Neural crest cell (in vitro differentiated cells): ENCODE measurements at places on chromosomes 2 and 18.

GRCh38 chr2:15795426-15795825 lies 144.9 kb upstream of the MYCN start:
- no peak for DNase-seq
- no peaks in the 10 kb centered on the region for H3K36me3 ChIP-seq
- peaks cover 33% of the 10 kb centered on the region for H3K4me1 ChIP-seq
- H3K4me3 ChIP-seq: no peak overlapping the region

DNA sequence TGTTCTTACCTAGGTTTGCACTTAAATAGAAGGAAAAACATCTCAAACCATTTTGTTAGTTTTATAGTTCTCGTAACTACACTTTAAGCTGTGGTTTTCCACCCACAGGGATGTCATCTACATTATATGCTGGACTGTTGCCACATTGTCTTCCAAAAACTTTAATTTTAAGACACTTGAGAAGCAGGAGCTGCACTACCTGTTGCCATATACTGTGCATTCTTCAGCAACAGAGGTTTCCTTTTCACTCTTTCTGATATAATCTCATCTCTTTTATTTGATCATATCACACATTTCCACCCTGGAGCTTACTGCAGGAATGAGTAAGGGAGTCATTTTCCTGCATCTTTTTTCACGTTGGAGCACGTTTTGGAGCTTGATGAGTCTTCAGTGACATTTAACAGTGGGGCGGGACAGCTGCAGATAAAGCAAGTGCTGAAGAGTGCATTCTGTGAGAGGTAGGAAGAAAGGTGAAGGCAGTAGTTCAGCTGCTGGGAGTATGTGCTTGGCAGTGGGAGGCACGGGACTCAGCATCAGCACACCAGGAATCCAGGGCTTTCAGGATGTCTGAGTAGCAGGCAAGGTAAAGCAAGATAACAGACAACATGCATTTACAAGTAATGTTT lies 3.8 kb downstream of the LIMS1 start:
- DNase-seq: no peak
- H3K36me3 ChIP-seq: peaks cover 13% of the 10 kb centered on the region
- no peaks in the 10 kb centered on the region for H3K27me3 ChIP-seq
- peaks cover 46% of the 10 kb centered on the region for H3K4me1 ChIP-seq
- no peak overlapping the region for H3K27ac ChIP-seq

DNA sequence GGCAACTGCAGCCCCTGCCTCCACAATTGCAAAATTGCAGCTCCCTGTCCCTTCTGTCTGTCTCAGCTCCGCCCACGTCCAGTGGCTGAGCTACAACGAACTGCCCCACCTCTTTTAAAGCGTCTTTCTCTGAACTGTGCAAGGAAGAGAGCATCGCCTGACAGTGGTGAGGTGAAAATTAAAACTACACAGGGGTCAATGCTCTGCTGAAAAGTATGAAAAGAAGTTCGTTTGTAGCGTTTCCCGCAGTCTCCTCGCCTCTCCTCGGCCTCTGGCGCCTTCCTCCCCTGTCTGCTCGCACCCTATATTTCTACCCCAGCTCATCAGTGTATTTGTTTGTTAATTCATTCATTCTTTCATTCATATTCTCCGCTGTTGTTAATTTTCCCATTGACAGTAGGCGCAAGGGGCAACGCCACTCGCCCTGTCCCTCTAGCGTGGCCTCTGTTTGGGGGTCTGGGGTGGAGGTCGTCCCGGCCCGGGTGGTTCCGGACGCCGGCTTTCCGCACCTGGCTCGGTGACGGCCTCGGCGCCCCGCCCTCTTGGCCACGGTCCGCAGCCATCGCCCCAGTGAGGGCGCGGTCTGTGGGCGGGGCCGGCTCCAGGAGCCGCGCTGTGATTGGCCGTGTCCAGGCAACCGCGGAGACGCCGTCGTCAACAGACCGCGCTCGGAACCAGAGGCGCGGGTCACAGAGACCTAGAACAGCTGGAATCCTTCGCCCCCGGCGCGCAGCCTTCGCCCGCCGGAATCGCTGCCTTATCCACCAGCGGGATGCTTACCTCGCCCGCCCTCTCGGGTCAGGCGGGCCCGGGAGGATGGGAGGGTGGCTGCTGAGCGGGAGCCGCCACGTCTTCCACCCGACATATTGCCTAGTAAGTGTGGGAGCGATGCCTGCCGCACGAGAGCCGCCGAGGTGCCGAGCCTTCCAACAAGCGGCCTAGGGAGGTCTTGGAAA lies at the start of gene VWA3B:
Gene VWA3B, plus strand, starts transcription at position 677 of the 956 bp plus-strand sequence. CDS start 5,926 bp downstream, outside the sequence.
- peaks cover 70% of the 10 kb centered on the region for H3K27me3 ChIP-seq
- H3K27ac ChIP-seq: peak within 1 kb of the TSS; percentile 7
- no peaks in the 10 kb centered on the region for H3K36me3 ChIP-seq
- peaks cover 12% of the 10 kb centered on the region for H3K4me1 ChIP-seq

DNA sequence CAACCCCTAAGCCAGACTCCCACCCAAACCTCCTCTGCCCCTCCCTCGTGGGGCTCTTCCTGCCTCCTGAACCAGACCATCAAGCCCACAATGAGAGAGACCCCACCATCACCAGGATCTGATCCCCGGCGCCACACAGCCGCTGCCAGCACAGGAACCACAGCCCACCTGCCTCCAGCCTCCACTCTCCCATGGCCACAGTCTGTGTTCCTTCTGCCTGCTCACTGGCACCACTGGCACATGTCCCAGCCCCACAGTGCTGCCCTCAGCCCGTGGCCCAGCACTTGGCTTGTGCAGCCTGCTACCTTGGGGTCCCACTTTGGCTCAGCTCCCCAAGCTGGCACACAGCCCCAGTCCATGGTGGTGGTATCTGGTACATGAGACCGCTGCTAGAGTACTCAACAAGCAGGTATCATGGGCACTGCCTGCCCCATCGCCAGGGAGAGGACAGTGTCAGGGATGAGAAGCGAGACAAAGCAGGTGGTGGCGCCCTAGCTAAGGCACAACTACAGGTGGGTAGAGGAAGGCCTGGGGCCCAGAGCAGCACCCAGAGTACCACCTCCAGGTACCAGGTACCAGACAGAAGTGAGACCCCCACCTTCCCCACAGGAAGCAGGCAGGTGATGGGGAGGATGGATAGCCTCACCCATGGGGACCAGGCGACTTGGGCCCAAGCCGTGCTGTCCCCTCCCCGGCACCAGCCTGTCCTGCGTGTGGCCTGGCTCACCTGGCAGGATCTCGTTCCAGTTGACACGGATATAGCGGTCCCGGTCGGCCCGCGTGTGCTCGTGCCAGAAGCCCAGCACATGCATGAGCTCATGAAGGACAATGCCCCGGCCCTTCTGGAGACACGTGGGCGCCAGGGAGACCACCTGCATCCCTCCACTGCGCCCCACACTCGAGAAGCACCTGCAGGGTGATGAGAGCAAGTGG lies 6.2 kb downstream of the ASTL start:
- H3K36me3 ChIP-seq: no peaks in the 10 kb centered on the region
- H3K4me3 ChIP-seq: no peak overlapping the region
- no peaks in the 10 kb centered on the region for H3K4me1 ChIP-seq
- no peak for DNase-seq

DNA sequence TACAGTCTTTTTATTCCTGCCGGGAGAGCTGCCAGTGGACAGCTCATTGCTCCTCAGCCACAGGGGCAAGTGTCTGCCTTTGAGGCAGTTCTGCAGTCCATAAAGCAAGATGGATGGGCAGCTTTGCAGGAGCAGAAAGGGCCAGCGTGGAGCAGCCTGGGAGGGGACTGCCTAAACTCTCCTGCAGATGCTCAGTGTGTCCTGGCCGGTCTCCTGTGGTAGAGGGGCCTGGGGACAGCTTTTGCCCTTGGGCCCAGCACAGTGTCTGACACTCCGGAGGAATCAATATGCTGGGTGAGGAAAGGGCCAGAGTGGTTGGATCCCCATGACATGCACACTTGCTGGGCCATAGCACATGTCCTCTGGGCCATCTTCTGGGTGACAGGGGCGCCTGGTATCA lies 65.7 kb upstream of the DAPL1 start:
- H3K4me1 ChIP-seq: peaks cover under 1% of the 10 kb centered on the region
- no peak overlapping the region for H3K4me3 ChIP-seq
- peaks cover 88% of the 10 kb centered on the region for H3K27me3 ChIP-seq
- no peaks in the 10 kb centered on the region for H3K36me3 ChIP-seq

DNA sequence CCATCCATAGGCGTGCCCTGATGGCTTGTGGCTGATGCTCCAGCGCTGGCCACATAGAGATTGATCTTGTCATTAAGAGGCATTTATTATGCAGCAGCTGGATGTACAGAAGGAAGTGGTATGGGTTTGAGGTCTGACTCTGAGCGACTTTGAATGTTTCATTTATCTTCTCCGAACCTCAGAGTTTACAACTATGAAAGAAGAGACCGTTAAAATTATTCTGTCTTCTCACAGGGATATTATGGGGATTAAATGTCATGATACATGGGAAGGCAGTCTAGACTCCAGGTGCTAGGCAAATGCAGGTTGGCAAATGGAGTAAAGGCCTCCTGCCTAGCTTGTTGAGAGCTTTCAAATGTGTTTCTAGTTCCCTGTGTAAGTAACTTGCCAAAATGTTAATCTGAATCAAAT lies 30.3 kb downstream of the MOGAT1 start:
- no peak overlapping the region for H3K27ac ChIP-seq
- H3K27me3 ChIP-seq: no peaks in the 10 kb centered on the region
- peaks cover 3% of the 10 kb centered on the region for H3K4me1 ChIP-seq

- H3K4me1 ChIP-seq: no peaks in the 10 kb centered on the region
- H3K27me3 ChIP-seq: peaks cover 2% of the 10 kb centered on the region
- peaks cover 11% of the 10 kb centered on the region for H3K36me3 ChIP-seq
- H3K4me3 ChIP-seq: no peak overlapping the region
- DNase-seq: no peak
- no peak overlapping the region for H3K27ac ChIP-seq
Measured at GRCh38 chr2:170191166-170191866, 13.4 kb downstream of the MYO3B start.

DNA sequence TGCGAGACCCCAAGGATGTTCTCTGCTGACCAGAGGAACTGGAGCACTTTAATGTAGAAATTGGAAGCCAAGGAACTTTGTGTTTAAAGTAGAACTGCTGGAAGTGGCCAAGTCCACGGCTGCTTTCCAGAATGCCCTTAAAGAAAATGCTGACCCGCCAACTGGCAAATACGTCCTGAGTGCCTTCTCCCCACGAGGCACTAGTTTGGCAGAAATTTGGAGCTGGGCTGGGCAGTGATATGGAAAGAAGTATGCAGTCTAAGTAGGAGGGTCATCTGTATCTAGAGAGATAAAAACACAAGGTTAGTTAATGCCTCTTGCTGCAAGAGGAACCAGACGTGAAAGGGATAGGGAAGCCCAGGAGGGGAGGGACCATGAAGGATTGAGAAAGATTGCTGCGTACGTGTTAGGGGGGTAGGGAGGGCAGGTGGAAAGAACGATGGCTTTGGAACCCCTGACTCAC lies 59.3 kb upstream of the RFX8 start:
- no peak overlapping the region for H3K27ac ChIP-seq
- peaks cover 9% of the 10 kb centered on the region for H3K4me1 ChIP-seq
- DNase-seq: no peak
- H3K4me3 ChIP-seq: no peak overlapping the region

DNA sequence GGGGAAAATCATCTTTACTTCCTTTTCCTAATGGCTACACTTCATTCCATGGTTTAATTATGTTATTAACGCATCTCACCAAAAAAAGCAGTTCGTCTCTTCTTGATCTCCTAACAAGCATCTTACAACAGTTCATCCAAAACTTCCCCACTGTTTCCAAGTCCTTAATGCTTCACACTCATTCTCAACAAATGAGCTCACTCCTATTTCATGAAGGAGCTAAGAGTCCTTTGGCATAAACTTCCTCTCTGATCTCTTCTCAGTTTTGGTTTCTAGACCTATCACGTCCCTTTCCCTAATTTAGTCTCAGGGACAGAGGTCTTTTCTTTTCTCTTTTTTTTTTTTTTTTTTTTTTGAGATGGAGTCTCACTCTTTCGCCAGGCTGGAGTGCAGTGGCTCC lies 205.9 kb upstream of the SLC39A10 start:
- H3K4me1 ChIP-seq: no peaks in the 10 kb centered on the region
- no peak overlapping the region for H3K27ac ChIP-seq
- H3K4me3 ChIP-seq: no peak overlapping the region
- no peak for DNase-seq
- H3K36me3 ChIP-seq: no peaks in the 10 kb centered on the region
- H3K27me3 ChIP-seq: no peaks in the 10 kb centered on the region

DNA sequence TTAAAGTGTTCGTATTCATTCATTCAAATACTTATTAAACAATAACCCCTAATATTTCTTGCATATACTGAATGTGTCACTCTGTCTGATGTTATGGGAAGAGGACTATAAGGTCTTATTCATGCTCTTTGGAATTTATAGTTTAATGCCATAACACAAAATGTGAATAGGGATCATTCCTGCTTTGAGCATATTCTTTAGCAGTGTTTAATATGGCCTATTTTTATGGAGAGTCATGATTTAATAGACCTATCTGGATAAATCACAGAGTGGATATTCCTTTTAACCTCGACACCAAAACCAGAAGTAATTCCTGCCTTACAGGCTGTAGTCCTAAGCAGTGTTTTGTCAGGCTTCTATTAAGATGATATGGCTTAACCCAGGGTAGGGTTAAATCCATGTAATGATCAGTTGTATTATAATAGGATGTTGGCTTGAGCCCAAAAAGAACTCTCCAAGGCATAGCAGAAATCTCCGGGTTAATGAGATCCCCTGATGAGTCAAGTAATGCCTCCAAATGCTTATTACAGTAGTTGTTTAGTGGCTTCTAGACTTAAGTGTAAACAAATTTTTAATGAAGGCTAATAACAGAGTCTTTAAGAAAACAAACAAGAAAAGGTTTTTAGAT lies 54.3 kb downstream of the GULP1 start:
- H3K27me3 ChIP-seq: no peaks in the 10 kb centered on the region
- H3K4me3 ChIP-seq: no peak overlapping the region
- no peak for DNase-seq
- H3K4me1 ChIP-seq: peaks cover 14% of the 10 kb centered on the region
- no peak overlapping the region for H3K27ac ChIP-seq
- peaks cover 12% of the 10 kb centered on the region for H3K36me3 ChIP-seq

DNA sequence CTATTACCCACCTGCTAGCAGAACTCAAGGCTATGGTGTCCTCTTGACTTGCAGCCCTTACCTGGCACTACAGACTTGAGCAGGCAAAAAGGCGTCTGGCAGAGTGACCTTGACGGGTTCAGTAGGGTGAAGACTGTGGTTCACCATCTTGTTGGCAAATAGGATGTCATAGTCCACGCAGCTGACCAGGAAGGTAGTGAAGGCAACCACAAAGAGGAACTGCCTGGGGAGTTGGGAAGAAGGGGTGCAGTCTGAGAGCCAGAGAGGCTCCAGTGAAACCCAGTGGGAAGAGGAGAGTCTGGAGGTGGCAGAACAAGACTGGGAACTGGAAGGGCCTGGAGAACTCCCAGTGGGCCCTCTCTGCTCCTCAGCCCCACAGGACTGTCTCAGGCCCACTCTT lies 4.1 kb downstream of the ATG9A start:
- no peak overlapping the region for H3K27ac ChIP-seq
- H3K36me3 ChIP-seq: peaks cover 2% of the 10 kb centered on the region
- DNase-seq: no peak
- peak overlapping the region; percentile 59 for H3K4me3 ChIP-seq
- no peaks in the 10 kb centered on the region for H3K27me3 ChIP-seq
